ENCODE measurements at places on chromosomes 3 and 15.

DNA sequence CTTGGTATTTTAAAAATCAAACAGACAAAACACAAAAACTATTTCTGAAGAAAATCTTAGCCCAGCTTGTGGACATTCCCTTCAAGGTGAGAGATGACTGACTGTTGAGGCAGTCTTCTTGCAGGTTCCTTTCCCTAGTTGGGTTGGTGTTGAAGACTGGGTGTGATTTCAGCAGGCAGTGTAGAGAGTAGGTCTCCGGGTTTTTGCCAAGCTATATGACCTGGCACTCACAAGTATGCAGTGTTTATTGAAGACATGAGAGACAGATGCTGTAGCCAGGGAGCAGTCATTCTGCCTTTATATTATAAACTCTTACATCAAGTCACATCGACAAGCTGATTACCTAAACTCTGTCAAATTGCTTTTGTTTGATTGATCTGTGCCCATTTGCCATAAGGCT is 17.5 kb downstream of the SENP8 start:
- DNase-seq: no peak

DNA sequence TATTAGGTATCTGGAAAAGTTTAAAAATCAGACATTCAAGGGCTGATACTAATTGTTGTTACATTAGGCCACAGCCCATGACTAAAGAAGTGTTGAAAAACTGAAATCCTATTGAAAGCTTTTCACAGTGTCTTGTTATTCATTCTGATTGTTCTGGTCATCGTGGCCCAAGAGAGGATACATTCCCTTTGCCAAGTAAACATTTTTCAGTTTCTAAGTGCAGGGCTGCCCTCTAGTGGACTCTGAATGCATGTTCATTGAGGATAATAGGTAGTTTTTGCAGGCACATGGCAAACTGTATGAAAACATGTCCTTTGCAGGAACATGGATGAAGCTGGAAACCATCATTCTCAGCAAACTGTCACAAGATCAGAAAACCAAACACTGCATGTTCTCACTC is 181.1 kb downstream of the MYRIP start:
- DNase-seq: peak; percentile 58

DNA sequence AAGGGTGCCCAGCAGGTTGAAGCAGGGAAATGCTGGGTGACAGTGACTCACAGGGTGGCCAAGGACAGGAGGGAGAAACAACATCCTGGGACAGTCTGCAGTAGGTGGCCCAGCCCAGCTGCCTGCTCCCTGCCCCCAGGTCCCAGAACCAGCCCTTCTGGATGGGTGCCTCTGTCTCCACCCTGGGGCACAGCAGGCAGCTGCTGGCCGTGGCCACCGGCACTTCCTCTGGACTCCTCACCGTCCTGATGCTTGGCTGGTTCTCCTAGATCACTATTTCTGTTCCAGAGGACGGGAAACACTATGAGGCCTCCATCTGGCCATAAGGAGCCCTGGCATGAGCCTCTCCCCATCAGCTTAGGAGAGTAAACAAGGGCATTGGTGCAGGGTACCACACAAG is 258.9 kb downstream of the XXYLT1 start:
- DNase-seq: peak; percentile 36

DNA sequence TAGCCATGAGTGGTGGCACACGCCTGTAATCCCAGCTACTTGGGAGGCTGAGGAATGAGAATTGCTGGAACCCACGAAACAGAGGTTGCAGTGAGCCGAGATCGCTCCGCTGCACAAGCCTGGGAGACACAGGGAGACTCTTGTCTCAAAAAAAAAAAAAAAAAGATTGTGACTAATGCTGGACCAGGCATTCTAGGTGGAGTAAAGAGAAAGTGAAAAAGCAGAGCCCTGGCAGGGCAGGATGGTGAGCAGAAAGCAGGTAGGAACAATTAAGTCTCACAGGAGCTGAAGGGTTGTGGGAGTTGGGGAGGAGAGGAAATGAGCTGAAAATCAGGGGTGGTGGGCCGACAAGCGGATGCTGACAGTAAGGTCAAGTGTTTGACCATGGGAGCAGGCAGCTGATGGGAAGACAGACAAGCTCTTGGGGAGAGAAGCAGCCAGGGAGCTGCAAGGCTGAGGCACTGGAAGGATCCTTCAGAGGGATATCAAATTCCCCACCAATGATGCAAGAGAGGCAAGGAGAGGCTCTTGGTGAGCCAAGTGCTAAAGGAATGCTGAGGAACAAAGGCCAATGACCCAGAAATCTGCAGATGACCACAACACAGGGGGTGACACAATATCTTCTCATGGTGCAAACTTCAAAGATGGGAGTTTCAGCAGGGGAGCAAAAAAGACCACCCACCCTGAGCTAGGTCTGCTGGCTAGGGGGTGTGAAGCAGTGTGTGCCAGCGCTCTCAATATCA is 251.1 kb downstream of the ULK4 start:
- peak; percentile 79 for DNase-seq

- DNase-seq: peak; percentile 93
These were observed 142.7 kb downstream of the FNDC3B start for GRCh38 chr3:172181932-172182586.

DNA sequence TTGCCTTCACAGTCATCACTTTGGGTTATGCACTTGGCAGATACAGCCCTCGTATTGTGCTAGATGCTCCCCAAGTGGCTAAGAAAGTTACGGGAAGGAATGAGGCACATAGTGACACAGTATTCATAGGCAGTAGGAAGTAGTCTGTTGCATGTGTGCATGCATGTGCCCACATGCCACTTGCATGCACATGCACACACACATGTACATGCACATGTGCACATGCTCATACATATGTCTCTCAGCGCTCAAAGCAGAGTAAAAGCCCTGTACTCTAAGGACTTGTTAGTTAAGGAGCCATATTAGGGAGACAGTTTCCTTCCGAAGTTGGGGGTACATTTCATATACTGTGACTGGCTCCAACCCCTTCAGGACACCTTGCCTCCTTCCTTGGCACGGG is 128.9 kb downstream of the CHCHD6 start:
- DNase-seq: no peak

Data from islet precursor cell (in vitro differentiated cells).